Activated T-cell treated with anti-CD3 and anti-CD28 coated beads for 4 hours (primary cell): ENCODE measurements at places on chromosomes 2 and 18.

DNA sequence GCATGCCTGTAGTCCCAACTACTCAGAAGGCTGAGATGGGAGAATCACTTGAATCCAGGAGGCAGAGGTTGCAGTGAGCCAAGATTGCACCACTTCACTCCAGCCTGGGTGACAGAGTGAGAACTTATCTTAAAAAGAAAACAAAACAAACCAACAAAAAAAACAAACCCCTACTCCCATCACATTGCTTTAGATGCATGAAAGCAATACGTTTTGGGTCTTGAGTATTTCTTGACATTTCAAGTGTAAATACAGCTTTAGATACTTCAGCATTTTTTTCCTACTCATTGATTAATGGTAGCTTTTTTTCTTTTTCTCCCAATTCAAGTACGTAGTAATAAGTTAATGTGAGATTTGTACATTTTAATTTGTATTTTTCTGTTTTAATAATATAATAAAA is 20.3 kb downstream of the RASGRP3 start:
- no peak for DNase-seq

GRCh38 chr2:61179701-61180639 is 18.0 kb downstream of the C2orf74 start:
- no peak for DNase-seq

DNA sequence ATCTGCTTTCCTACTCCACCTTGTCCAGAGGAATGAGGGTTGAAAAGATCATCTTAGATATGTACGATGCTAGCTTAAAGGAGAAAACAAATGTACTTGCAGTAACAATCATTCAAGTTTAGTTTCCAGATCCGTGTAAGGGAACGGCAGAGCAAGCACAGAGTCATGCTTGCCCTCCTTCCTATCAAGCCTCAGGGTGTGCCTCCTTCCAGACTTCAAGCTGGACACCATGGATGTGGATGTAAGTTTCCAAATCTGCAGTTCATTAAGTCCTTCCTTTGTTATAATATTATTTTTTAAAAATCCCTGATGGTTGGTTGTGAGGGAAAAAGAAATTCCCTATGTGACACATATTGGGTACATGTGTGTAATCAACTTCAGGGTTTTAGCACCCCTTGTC is 238.9 kb upstream of the NT5C1B start:
- DNase-seq, result no peak

DNA sequence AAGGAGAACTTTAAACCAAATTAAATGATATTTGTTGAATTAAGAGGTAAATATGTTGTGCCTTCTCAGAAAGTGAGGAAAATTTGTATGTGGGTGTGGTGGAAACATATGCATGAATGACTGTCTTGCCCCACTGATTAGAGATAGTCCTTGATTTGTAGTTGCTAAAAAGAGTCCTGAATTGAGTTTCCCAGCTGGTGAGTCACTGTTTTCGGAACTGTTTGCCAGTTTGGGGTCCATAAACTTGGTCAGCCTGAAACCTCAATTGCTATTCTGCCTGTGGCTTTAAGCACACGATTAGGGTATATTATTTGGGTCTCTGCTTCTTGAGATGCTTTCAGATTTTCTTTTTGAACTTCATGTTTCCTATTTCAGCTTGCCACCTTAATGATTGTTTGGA is 53.3 kb downstream of the PIKFYVE start:
- no peak for DNase-seq

DNA sequence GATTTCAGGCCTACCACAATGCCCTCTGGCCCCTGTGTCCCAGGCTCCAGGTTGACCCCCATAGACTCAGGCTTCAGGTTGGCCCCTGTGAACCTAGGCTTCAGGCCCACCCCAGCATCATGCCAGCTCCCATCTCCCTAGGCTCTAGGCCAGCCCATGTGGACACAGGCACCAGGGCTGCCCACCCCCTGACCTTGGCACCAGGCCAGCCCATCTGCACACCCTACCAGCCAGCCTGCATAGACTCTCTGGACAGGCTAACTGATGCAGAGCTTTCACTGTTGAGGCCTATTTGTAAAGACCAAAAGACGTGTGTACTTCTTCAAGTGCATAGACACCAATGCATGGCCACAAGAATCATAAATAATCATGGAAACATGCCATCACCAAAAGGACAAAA is 83.9 kb downstream of the VAPA start:
- DNase-seq, result no peak

DNA sequence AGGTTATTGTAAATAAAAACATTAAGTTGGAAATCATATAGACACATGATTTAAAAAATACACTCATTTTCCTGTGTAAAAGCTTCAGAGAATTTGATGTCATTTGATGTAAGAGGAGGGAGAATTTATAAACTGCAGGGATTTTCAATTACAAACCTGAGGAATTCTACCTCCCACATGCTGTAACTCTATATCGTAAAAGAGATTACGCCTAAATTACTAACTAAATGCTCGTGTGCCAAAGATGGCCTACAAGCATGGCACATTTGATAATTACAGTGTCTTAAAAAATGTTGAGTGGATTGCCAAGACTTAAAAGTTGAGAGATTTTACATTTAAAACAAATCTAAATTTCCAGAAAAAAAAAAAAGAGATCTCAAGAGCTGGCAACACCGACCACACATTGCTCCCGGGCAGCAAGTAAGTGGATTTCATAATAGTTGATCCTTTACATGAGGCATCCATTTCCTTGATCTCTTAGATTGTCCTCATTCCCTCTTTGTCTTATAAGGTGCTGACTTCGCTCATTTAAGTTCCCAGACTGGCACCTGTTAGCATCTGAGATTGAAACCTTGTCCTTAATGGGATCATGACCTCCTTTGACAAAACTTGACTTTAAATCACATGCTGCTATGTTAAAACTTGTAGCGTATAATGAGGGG is 840.3 kb upstream of the ZEB2 start:
- no peak for DNase-seq
